ENCODE measurements at places on chromosomes 2 and 18.

DNA sequence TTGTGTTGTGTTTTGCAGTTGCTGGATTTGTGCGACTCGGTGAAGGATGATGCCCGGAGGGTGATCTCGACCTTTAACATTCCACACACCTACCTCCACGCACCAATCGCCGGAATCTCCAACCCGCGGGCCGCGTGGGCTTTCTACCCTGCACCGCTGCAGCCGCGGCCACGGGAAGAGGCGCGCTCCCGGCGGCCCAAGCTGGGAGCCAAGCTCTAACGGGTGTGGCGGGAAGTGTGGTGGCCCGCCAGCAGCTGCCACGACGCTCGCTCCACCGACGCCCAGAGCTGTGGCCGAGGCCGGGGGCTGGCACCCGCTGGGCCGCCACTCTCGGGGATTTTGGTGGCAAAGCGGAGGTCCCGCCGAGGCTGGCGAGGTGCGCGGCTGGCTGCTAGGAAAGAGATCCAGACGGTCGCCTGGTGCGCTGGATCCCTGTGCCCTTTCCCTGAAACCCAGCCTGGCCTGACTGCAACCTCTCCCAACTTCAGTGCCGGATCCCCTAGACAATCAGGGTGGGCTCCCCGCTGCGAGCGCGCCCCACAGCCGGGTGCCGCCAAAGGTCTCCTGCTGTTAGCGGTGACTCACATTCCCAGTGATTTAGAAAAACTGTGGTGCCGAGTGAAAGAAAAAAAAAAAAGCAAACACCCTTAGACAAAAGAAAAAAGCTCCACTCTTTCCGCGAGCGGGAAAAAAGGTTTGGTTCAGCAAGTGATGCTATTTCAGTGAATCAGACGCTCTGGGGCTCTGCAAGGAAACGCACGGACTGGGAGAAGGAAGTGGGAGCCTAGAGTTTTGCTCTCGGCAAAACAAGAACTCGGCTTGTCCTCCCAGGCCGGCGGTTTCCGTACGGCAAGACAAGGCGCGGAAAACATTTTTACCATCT, 2.9 kb upstream of the BCL2L11 start:
- peak; percentile 18 for DNase-seq

DNA sequence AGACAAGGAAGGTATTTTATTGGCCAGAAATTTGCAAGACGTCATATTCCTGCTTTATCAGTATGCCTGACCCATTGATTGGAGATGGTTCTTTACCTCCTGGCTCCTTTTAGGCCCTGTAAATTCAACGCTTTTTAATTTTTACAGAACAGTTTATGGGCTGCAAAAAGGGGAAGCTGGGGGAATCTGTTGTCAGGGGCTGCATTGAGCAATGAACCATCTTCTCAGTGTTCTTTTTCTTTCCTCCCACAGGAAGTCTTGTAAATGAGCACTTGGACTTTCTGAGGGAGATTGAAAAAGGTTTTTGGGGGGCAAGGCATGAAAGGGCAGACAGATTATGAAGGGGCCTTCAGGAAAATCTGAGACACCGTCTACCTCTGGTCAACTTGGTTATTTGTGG, 503.6 kb upstream of the TNP1 start:
- no peak for DNase-seq

DNA sequence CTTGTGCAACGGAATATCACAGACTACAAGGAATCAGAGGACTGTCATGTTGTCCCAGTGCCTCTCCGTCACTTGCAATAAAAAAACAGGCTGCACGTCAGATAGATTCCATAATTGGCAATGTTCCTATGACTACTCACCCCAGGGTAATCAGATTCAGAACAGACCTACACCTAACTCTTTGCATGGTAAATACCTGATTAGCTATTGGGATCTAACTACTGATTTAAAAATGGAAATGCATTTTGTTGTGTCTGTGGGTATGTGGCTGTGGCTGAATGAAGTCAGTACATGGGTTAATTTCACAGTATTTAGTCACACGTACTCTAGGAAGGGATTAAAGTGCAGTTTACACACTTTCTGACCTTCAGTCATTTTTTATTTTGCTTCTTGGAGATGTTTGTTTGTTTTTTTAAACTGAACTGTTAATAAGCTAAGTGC, 91.7 kb downstream of the SCN3A start:
- no peak for DNase-seq

DNA sequence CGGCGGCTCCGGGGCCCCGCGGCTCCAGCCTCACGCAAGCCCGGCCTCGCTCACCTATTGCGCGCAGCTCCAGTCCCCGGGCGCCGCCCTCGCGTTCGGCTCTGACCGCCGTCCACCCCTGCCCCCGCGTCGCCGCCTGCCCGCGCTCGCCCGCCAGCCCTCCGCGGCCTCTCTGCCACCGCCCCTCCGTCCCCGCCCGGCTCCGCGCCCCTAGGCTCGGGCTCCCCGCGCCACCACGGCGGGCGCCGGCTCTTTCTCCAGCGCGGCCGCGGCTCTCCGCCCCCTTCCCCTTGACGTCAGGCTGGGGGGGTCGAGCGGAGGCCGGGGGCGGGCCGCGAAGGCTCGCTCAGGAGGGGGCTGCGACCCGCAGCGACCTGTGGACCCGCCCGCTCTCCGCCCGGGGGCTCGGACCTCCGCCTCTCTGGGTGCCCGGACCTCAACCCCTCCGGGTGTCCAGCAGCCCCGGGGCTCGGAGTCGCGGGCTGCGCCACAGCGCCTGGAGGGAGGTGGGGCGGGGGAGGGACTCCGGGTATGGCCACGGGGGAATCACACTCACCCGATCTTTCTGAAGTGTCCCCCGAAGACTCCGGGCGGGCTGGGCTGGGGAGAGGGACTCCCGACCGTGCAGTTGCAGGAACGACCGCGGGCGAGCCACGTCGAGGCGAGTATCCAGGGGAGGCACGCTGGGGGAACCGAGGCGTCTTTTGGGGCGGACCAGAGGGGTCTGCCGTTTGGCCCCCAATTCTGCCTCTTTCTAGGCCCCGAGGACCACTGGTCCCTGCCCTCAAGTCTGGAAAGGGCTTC, at the start of gene SEMA4C:
Gene SEMA4C (minus strand): TSS at position 259 of the 804 bp plus-strand sequence. CDS start 2,194 bp downstream, outside the sequence.
- DNase-seq = no peak

DNA sequence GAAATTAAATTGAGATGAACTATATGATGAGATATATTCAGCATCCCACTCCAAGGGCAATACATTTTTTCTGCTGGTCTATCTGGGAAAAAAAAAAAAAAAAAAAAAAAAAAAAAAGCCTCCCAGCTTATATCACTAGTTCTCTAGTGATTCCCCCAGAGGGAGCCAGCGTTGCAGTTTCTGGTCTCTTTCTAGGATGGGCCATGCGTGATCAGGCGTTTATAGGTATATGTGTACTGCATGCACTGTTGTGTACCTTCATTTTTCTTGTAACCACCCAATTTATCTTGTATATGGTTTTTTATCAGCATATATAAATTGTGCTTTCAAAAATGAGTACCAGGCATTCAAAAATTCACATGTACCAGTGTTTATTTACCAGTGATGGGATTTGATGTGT, 35.1 kb downstream of the DCDC2C start:
- DNase-seq = no peak

- no peak for DNase-seq
These were observed 81.3 kb downstream of the CERKL start for GRCh38 chr2:181575650-181576025.

Data from AG09309 (cell line).